ENCODE measurements at places on chromosomes 12 and 14.

- DNase-seq: no peak
These were observed 217.6 kb downstream of the TMTC2 start for GRCh38 chr12:82904219-82904790.

DNA sequence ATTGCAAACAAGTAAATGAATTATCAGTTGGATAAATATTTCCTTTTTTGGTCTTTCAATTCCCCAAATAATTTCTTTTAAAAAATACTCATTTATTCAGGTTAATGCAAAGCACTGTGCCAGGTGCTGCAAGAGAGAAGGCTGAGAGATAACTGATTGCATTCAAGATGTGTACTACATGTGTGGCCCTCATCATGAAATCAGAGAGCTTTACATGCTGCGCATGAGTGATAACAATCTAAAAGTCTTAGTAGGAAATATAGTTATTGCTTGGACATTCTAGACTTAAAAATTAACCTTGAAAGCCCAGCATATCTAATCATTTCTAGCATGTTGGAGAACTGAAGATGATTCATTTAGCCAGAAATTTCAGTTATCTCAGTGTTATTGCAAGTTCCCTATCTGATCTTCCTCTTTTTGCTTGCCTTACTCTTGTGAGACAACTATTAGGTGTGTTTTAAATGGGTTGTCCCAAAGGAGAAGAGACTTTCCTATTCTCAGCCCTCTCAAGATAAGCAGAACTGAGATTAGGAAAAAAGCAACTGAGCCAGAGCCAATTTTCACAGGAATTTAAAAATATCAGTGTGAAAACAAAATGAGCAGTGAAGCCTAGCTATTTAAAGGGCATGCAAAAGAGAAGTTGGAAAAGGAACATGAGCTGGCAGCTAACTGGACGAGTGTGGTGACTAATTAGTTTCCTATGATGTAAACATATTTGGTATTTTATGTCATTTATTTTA, 60.9 kb downstream of the PLEKHA5 start:
- DNase-seq: no peak

DNA sequence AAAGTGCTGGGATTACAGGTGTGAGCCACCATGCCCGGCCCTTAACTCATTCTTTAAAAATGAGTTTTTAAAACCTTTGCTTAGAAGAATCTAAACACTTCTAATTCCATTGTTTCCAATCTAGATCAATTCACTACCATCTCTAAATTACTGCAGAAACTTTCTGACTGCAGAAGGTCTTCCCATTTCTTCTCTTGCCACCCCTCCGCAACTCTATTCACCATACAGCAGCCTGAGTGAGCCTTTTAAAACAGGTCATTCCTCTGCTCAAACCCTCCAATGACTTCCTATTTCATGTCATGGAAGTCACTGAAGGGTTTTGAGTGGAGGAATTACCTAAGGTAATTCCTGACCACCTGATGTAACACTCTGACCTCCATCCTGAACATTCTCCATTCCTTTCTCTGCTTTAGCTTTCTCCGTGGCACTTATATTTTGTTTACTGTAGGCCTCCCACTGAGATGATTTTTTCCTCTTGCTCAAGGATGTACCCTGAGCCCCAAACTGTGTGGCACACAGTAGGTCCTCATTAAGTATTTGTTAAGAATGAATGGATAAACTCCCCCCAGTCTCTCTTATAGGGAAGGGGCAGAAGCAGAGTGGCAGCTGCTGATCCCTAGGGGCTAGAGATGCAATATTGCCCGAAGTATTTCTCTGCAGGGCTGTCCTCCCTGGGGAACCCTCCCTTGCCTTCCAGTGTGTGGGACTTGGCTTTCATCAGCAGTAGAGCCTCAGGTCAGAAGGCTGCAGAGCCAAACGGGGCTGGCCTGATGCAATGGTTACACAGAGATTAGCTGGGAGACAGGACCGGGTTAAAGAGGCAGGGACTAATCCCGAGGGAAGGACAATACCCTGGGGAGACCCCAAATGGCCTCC, 1.2 kb downstream of the DDIT3 start:
- DNase-seq: no peak

DNA sequence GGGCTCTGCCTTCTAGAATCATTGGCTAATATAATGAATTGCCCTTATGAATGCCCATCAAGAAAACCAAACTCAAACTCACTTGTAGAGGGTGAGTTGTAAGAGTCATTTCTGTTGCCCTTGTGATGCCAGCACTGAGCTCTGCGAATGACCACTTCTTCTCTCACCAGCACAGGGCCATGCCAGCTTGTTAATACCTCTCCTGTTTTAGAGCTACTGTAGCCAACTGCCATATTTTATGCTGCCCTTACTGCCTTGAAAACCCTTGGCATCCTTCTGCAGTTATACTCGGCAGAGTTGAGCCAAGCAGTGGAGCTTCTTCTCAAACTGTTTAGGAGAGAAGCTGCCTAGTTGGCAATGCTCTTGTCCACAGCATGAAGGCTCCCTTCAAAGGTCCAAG, 8.1 kb downstream of the KRT75 start:
- DNase-seq: no peak

- DNase-seq: no peak
These were observed 3.9 kb upstream of the GPR84 start for GRCh38 chr12:54368025-54368708.

- no peak for DNase-seq
These were observed 266.5 kb downstream of the PAWR start for GRCh38 chr12:79424109-79424721.

All from GDM1 (cell line).